IMR-90 (cell line): ENCODE measurements at places on chromosomes 1 and 21. TPM values are rescaled to one million over a fixed set of nuclear protein-coding genes. Genes with fewer than 3 reads are reported as not detected.

DNA sequence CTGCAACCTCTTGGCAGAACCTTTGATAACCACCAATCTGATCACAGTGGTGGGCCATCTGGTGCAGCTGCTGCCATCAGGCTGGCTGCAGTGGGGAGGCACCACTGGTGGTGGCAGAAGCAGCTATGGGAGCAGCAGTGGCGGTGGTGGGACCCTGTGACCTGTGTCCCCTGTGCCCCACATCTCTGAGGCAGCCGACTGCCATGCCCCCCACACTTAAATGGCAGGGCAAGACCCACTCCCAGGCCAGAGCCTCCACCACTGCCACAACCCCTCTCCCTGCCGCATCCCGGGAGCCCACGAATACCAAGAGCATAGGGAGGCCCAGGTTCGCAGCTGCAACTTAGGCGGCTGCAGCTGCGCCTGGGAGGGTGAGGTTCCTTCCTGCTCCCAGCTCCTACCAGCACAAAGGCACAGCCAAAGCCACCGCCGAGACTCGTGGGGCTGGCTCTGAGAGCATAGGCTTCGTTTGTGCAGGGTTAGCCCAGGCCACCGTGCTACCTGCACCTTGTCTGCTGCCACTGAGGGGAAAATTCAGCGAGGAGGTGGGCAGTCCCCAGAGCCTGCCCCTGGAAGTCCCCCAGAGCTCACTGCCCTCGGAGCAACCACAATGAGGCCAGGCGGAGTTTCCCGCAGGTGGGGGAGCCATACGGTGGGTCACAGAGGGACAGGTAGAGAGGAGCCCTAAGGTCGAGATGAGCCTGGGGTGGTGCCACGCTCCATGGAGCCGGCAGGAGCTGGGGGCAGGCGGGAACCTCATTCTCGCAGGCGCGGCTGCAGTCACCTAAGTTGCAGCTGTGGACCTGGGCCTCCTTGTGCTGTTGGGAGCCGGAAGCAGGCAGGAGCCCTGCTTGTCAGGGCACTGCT lies 518.7 kb downstream of the RWDD3 start:
- DNase-seq: no peak

DNA sequence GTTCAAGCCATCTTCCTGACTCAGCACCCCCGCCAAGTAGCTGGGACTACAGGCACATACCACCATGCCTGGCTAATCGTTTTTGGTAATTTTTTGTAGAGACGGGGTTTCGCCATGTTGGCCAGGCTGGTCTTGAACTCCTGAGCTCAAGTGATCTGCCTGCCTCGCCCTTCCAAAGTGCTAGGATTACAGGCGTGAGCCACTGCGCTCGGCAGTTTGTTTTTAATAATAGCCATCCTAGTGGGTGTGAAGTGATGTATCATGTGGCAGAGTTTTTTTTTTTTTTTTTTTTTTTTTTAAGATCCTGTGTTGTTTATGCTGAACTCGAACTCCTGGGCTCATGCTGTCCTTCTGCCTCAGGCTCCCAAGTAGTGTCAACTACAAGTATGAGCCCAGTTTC lies 51.8 kb downstream of the SPEN start:
- no peak for DNase-seq

- no peak for DNase-seq
Measured at GRCh38 chr1:37438037-37438868, 36.1 kb upstream of the ZC3H12A start.

DNA sequence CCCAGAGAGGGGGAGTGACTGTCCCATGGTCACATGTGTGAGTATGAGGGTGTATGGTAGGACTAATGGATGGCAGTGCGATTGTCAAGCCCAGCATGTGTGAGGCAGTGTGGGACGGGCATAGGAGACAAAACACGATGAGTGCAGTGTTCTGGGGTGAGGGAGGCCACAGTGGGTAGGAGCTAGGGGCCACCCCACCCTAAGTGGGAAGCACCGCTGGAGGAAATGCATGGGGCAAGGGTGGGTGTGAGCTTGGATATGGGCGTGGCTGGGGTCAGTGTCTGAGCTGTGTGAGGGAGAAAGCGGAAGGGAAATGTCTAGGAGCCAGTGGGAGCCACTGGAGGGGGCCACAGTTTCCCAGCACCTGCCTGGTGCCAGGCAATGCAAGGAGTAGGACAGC lies 56.5 kb downstream of the FOXO6 start:
- no peak for DNase-seq

- DNase-seq: peak; percentile 75
Measured at GRCh38 chr1:63615768-63616420, 22.7 kb downstream of the PGM1 start.

- DNase-seq: peak; percentile 82
Measured at GRCh38 chr1:59123081-59123681, 173.7 kb upstream of the FGGY start.

GRCh38 chr1:205849619-205850355 lies at the start of gene PM20D1:
Gene PM20D1 (minus strand): TSS chr1:205850132. CDS start chr1:205850072, 60 bp downstream.
- DNase-seq: peak; percentile 69

- DNase-seq: peak; percentile 33
Measured at GRCh38 chr1:47181955-47182675, 7.7 kb downstream of the PDZK1IP1 start.

GRCh38 chr21:33051925-33052324 lies 18.0 kb upstream of the OLIG1 start:
- DNase-seq: no peak

- DNase-seq: no peak
Measured at GRCh38 chr1:65210325-65210724, 62.3 kb downstream of the AK4 start.

Gene FNDC5
- 1.6 and 1.7 TPM in 2 replicates for total RNA-seq

Gene NUDT17
- total RNA-seq: 2.3 and 2.8 TPM in 2 replicates

Gene RNF223
- total RNA-seq: not detected in 2 replicates
